CD4-positive, alpha-beta T cell treated with Interleukin-10 for 1 hour (primary cell): ENCODE measurements at places on chromosomes 6 and 20.

- DNase-seq, result no peak
Measured at GRCh38 chr6:22958677-22959076, 389.3 kb downstream of the HDGFL1 start.

- no peak for DNase-seq
Measured at GRCh38 chr6:23589811-23590210, 536.2 kb upstream of the NRSN1 start.

DNA sequence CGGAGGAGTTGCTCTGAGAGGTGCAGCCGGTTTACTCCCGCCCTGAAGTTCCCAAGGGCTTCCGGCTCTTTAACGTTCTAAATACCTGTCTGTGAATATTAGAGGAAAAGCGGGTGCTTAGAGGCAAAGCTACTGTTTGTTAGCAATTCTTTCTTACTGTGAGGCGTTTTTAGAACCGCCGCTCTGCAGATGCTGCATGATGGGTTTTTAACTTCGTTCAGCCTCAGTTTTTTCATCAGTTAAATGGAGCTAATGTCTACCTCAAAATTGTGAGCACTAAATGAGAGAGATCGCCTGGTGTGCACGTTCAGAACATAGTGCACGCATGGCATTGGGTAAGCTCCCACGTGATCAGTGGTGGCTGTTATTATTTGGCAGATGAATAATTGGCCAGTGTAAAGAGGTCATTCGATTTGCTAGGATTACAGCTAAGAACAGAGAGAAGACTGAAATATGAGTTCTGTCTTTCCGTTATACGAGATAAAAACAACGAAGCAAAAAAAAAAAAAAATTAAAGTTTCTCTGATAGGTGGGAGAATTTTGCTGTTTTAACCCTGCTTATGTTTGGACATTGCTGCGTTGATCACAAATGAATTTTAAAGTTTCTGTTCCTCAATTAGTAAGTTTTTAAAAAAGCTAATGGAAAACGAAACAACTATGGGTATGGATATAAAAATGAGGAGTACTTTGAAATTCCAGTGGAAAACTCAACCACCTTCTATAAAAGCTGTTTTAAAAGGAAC lies 660 bp upstream of the TFB1M start:
- peak; percentile 76 for DNase-seq

- DNase-seq, result no peak
Measured at GRCh38 chr6:42514745-42515144, 49.1 kb upstream of the UBR2 start.

DNA sequence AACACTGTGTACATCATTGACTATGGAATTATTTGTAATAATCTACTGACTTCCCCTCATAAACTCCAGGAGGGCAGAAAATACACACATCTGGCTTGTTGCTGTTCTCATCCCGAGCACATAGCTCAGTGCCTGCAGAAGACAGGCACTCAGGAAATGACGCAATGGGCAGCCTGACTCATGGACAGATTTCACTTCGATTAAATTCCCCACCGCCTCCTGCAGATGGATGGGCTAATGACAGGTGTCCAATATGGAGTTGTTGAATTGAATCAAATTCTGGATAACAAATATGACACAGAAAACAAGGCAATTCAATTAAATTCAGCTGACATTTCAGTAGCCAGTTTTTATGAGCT lies 9.1 kb downstream of the ANKRD60 start:
- no peak for DNase-seq

- DNase-seq, result no peak
Measured at GRCh38 chr6:21664314-21665109, 71.0 kb downstream of the SOX4 start.

GRCh38 chr20:9457136-9457535 lies 57.3 kb upstream of the LAMP5 start:
- no peak for DNase-seq

- DNase-seq, result no peak
Measured at GRCh38 chr6:137863091-137863797, 3.8 kb upstream of the TNFAIP3 start.

GRCh38 chr6:56914798-56915658 lies 39.9 kb upstream of the BEND6 start:
- DNase-seq, result no peak

GRCh38 chr6:75563032-75563431 lies 38.6 kb upstream of the SENP6 start:
- peak; percentile 34 for DNase-seq

DNA sequence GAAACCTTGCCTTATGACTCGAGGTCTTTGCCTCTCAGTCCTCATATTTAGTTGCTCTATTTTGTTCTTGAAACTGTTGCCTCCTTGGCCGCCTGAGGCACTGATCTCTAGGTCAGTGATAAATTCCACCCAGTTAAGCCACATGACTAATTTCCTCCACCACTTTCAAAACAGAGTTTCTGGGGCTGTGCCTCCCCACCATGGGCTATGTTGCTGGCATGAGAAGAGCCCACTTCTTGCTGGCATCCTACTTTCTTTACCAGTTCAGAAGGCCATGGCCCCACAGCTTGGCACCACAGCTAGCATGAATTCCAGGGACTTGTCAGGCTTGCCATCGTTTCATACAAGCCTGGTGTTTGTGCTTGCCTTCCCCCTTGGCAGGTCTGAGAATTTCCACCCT lies 361.4 kb upstream of the JAG1 start:
- DNase-seq, result no peak

GRCh38 chr6:151499551-151499950 lies 5.7 kb downstream of the CCDC170 start:
- DNase-seq, result no peak

- peak; percentile 44 for DNase-seq
Measured at GRCh38 chr20:24917797-24918578, 31.1 kb upstream of the CST7 start.

DNA sequence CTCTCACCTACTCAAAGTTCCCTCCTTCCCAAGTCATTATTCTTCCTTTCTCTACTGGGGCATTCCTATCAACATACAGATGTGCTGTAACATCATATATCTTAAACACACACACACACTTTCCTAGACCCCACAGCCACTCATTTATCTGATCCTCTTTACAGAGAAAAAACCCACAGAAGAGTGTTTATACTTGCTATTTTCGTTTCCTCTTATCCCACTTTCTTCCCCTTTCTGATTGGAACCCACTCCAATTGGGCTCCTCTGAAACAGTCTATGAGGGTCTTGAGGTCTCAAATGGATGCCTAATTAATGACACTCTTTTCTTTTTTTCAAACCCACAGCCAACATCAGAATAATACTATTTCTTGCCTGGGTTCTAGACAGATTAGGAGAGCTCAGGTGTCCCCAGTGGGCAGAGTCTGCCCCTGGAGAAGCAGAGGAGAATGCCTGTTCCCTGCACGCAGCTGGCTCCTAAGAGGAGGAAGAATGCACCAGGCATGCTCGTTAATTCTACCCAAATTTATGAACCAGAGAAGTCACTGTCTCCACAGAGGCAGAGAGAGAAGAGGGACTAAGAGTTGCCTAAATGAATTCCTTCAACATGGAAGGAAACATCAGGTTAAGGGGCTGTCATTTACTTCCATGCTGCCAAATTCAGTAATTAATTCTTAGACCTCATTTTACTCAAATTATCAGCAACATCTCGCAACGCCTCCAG lies 65.9 kb downstream of the CRYBG1 start:
- no peak for DNase-seq

GRCh38 chr6:148629592-148630465 lies 117.0 kb upstream of the UST start:
- no peak for DNase-seq

DNA sequence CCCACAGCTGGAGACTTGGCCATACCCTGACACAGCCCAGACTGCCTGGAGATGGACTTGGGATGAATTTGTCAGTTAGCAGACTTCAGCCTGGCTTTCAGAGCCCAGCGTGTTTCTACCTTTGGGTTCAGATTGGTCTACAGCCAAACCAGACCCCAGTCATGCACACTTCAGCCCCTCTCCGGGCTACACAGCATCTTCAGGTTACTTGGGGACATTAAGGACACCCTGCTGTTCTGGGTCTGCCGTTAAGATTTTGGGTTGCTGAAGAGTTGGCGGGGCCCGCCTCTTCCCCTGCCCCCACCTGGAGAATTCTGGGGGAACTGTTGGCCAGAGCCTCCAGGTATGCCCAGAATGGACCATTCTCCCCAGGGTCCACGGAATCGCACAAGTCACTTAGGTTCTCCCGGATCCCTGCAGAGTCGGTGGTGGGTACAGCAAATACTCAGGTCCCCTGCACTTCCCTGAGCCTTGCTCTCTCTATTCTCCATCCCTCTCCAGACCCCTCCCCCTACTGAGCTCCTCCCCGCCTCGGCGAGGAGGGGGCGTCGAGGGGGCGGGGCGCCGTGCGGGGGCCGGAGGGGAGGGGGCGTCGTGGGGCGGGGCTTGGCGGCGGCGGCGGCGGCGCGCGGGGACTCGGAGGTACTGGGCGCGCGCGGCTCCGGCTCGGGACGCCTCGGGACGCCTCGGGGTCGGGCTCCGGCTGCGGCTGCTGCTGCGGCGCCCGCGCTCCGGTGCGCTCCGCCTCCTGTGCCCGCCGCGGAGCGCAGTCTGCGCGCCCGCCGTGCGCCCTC lies at the start of gene PTK7:
TSS of gene PTK7 (plus strand) at position 645 of the 794 bp plus-strand sequence. CDS start 175 bp downstream, outside the sequence.
- DNase-seq, result peak; percentile 17
